Muscle of back (tissue), 13 donors: ENCODE measurements at places on chromosomes 6 and 20.

DNA sequence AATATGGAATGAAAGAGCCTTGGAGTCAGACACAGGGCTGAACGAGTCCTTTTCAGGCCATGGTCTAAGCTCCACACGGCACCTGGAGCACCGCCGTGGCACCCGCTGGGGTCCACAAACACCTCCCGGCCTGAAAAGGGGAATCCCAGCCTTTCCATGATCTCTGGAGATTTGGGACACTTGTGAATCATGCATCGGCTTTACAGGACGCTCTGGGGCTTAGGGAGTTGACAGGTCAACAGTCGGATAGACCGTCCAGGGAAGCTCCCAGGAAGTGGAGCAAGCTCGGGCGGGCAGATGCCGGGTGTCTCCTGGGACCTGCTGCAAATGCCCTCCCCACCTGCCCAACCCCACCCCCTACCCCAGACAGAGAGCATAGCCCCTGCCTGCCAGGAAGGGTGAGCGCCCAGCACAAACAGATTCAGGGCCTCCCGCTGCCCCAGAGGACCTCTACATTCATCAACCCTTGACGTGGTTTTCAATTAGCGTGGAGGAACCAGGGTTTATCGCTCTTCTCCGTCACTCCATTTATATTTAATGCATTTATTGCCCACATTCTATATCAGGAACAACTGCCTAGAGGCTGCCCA, 53.6 kb downstream of the YTHDF1 start:
- no peak for DNase-seq

DNA sequence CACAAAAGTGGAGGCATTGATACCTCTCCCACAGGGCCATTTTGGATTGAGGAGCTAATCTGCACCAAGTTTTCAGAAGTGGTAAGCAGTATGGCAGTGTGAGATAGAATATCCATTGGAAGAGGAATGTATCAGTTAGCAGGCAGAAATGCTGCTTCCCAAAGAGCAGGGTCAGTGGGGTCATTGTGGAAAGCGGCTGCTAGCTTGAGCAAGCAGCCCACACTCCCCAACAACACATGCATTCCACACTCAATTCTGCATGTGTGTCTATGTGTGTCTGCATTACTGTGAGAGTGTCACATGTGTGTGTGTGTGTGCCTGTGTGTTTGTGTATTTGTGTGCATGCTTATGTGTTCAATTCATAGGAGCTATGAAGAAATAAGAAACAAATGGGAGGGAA, 190.9 kb upstream of the FOXA2 start:
- DNase-seq = no peak

GRCh38 chr6:339480-339879, 47.2 kb downstream of the DUSP22 start:
- no peak for DNase-seq

DNA sequence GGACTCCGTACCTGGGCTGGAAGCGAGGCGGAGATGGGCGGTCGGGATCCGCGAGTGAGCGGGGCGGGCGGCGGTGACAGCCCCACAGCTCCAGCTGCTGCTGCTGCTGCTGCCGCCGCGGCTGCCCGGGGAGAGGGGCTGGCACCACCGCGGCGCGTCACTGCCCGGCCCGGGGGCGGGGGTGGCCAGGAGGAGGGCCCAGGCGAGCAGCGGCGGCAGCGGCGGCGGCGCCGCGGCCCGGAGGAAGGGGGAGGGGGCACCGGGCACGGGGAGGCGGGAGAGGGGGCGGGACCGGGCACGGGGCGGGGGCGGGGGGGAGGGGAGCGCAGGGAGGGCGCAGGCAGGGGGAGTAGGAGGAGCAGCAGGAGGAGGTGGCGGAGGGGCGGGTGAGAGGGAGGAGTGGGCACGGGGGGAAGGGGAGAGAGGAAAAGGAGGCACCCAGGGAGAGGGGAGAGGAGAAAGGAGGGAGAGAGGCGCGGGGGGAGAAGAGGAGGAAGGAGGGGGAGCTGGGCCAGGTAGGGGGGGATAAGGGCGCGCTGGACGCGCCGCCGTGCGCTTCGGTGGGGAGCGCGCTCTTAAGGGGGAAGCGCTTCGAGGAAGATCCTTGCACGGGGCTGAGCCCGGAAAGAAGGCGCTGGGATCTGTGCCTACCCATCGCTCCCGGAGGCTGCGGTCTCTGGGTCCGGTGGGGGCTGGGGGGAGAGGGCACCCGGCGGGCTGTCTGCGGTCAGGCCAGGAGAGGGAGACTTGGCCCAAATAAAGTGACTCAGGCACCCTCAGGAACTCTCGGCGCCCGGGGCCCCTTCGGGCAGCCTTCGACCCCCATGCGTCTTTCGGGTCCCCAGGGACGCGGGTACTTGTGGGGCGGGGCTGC, 101.5 kb downstream of the NOL4L start:
- peak; percentile 65 for DNase-seq

GRCh38 chr6:129748212-129748900, 38.4 kb upstream of the ARHGAP18 start:
- peak; percentile 57 for DNase-seq

GRCh38 chr20:10105046-10105445, 70.3 kb downstream of the ANKEF1 start:
- no peak for DNase-seq

DNA sequence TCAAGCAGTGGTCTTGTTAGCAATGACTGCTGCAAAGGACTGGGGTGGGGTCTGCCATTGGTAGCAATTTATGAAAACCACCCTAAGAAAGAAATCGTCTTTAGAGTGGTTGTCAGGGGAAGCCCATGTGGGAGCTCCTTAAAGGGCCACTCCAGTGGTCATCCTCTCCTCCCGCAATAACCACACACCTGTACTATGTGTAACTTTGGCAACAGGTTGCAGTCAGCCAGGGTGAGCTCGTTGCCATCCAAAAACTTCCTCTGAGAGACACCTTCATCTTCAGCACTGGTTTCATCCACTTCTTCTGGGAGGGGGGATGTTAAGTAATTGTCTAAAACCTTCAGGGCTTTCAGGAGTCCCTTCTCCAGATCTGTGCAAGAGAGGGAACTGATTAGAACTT, 2.9 kb upstream of the DDAH2 start:
- no peak for DNase-seq

GRCh38 chr6:39057251-39058155, 8.9 kb downstream of the GLP1R start:
- no peak for DNase-seq

DNA sequence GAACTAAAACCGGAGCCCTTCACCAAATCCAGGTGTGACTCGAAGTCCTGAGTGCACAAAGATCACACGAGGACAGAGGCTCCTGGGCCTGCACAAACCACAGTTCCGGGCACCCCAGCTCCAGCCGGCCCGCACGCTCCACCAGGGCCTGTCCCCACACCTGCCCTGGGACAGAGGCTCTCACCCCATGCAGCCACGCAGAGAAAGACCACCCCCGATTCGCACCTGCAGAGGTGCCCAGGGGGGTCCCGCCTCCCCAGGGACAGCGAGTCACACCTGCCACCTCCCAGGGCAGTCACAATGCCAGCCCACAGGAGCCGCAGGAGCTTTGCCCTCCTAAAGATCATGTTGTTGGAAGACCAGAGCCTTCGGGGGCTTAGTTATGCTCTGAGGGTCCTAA, 25.4 kb upstream of the MRGBP start:
- DNase-seq = no peak

DNA sequence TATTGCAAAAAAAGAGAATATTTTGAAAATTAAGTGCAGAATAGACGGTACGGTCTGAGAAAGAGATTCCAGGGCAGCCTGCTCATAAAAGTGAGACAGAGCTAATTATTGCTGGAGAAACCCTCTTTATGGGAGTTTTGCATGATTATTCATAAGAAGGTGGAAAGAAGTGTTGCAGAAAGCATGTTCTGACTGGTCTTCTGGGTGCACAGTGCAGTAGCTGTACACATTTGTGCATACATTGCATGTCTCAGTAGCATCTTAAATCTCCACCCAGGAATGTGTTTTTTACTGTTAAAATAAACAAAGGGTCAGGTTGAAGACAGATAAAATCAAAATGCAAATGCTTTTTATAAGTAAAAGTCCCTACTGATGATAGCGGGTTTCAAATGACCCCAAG, 1813.6 kb upstream of the DEFB115 start:
- DNase-seq = no peak

GRCh38 chr6:160431791-160432404, 83.7 kb downstream of the SLC22A3 start:
- DNase-seq = peak; percentile 88

- peak; percentile 80 for DNase-seq
Measured at GRCh38 chr6:12012558-12013306, 620 bp downstream of the HIVEP1 start.

GRCh38 chr6:72321788-72322187, 300.1 kb upstream of the KCNQ5 start:
- peak; percentile 12 for DNase-seq

- DNase-seq = no peak
Measured at GRCh38 chr6:44011350-44011920, 115.8 kb downstream of the MRPL14 start.

- no peak for DNase-seq
Measured at GRCh38 chr20:63087236-63087871, 80.6 kb upstream of the BHLHE23 start.

DNA sequence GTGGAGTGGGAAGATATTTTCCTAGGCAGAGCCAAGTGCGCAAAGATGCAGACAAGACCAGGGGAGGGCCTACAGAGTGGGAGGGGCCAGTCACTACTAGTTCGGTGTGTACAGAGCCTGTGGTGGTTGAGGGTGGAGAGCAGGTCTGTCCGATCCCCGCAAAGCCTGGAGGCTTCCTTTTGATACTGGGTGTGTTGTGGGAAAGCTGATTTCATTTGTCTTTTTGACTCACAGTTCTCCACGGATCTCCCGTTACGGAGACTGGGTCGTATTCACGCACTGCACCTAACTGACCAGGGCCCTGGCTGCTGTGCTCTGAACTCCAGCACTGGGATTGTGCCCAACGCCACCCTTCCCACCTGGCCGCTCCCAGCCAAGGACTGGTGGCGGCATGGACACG, 1.4 kb upstream of the TIAM2 start:
- DNase-seq = no peak

DNA sequence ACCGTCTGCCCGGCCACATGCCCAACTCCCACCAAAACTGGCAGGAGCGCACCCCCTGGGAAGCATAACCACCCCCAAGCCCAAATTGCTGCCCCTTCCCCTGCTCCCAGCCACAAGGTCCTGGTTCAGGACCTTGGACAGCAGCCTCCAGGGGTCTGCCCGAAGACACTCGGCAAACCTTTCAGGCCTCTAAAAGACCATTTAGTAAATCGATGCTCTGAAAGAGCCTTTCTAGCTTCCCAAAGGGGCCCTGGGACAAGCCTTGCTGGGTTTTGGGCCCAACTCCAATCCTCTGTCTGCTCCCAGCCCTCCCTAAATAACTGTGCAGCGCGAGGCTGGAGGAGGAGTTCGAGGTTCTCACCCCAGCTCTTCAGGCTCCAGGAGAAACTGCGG, 30.5 kb downstream of the GRM4 start:
- peak; percentile 75 for DNase-seq

DNA sequence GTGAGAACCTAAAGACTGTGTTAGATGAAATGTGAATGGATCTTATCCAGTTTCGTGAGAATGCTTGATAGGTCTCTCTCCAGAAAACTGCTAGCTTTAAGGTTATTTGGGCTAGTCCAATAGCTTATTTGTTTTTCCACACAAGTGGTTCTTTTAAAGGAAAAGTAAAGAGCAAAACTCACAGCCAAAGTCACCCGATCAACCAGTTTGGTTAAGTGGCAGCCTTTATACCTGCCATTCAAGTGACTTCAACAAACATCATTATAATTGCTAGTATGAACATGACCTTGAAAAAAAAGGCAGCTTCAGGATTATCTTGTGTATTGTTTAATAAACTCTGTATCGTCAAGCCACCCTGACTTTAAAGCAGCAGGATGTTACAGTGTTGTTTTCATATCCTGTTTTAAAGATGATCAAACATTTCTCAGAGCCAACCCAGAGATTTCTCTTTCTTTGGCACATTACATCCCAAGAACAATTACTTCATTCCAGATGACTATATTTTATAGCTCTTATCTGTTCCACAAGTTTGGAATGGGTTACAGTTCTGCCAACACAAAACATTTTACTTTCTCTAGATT, 253.4 kb downstream of the EPHA7 start:
- DNase-seq = no peak

DNA sequence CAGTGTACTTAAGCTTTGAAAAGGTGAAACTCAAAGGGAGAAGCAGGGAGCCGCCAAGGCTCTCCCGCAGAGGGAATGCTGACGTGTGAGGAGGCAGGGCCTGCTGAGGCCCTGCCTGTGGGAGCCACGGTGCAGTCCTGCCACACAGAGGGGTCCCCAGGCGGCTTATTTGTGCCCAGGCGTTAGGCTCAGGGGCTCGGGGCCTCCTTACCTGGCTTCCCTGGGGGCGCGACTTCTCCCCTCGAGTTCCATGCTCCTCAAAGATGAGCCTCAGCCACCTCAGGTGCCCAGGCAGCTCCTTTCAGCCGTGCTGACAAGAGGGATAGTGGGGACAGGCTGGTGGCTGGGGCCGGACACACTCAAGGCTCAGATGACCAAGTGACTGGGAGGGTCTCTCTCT, 2.2 kb upstream of the KIF25 start:
- DNase-seq = no peak

- no peak for DNase-seq
Measured at GRCh38 chr20:24938498-24938897, 10.6 kb upstream of the CST7 start.

DNA sequence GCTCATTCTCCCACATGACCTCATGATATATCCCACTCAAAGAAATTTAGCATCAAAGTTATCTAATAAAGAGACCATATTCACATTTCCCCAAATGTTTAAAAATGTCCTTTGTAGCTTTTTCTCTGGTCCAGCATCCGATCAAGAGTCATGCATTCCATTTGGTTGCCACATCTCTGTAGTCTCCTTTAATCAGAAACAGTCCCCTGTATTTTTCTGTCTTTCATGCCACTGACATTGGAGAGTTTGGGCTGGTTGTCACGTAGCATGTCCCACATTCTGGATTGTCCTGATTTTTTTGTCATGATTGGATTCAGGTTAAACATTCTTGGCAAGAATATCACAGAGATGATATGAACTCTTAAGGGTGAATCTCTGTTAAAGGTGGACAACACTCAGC, 55.7 kb downstream of the SNX5 start:
- DNase-seq = no peak

DNA sequence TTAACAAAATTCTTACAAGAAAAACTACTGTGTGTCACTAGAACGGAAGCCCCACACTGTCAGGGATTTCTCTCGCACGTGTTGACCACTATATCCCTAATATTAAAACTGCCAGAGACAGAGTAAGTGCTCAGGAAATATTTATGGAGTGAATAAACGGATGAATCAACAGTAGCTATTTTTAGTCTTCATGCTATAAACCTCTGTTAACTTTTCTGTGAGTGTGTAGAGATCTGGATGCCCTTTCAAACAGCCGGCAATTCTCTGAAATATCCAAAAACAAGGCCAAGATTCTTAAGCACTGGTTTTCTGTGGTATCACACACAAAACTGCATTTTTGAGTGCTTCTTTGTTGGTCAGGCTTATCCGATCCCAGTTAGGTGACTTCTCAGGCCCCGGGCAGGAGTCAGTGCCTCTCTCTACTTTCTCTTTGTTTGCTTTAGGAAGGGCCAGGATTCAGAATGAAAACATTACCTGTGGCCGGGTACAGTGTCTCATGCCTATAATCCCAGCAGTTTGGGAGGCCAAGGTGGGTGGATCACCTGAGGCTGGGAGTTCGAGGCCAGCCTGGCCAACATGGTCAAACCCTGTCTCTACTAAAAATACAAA, 15.7 kb downstream of the ATP9A start:
- no peak for DNase-seq
